Caco-2 (cell line): ENCODE measurements at places on chromosomes 7 and 10. TPM values are rescaled to one million over a fixed set of nuclear protein-coding genes. Genes with fewer than 3 reads are reported as not detected.
A peak's percentile ranks its signal among the peaks of the same experiment; 100 is the strongest.

- no peak overlapping the region for H3K27ac ChIP-seq
- peaks cover 15% of the 10 kb centered on the region; the same call in 1 of the 2 replicates for H3K4me1 ChIP-seq
- no peaks in the 10 kb centered on the region; the same call in none of the 2 replicates for H3K36me3 ChIP-seq
Measured at GRCh38 chr7:77747718-77748117, 50.5 kb downstream of the TMEM60 start.

GRCh38 chr10:49643241-49644034, 29.6 kb downstream of the CHAT start:
- H3K4me3 ChIP-seq, result no peak overlapping the region
- H3K36me3 ChIP-seq, result no peaks in the 10 kb centered on the region

Gene UBTD1
- 11.4 and 11.7 TPM in 2 replicates for total RNA-seq

GRCh38 chr7:112056409-112056808, 149.8 kb downstream of the DOCK4 start:
- H3K4me3 ChIP-seq, result no peak overlapping the region
- no peaks in the 10 kb centered on the region for H3K27me3 ChIP-seq
- no peak overlapping the region for H3K27ac ChIP-seq
- no peaks in the 10 kb centered on the region for H3K36me3 ChIP-seq
- DNase-seq, result peak; percentile 12

- no peak overlapping the region for H3K4me3 ChIP-seq
- H3K27ac ChIP-seq, result no peak overlapping the region
- no peaks in the 10 kb centered on the region for H3K27me3 ChIP-seq
- no peaks in the 10 kb centered on the region for H3K4me1 ChIP-seq
- no peak for DNase-seq
Measured at GRCh38 chr10:95729323-95730055, 26.5 kb upstream of the ENTPD1 start.

DNA sequence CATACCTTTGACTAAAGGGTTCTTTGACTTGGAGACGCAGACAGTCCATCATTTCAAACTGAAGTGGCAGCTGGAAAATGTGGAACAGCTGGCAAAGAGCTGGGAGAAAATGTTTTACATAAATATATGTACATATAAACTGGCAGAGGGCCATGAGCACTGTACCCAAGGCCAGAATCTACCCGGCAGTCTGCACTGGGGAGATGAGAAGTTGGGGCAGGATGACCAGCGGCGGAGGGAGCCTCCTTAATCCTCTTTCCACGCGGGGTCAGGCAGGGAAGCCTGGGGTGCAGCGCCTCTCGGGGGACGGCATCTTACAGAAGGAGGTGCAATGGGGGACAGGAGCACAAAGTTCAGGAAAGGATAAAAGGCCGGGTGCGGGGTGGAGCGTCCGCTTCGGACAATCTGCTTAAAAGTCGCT, 1.3 kb downstream of the GLI3 start:
- H3K4me3 ChIP-seq, result no peak overlapping the region
- H3K27me3 ChIP-seq, result no peaks in the 10 kb centered on the region; the same call in none of the 2 replicates
- no peak overlapping the region for H3K27ac ChIP-seq
- no peaks in the 10 kb centered on the region for H3K36me3 ChIP-seq
- no peak for DNase-seq

Gene GNAT3
- not detected in 2 replicates for total RNA-seq

Gene CDHR1
- total RNA-seq, result 0.21 TPM in 1 of 2 replicates, not detected in the other

DNA sequence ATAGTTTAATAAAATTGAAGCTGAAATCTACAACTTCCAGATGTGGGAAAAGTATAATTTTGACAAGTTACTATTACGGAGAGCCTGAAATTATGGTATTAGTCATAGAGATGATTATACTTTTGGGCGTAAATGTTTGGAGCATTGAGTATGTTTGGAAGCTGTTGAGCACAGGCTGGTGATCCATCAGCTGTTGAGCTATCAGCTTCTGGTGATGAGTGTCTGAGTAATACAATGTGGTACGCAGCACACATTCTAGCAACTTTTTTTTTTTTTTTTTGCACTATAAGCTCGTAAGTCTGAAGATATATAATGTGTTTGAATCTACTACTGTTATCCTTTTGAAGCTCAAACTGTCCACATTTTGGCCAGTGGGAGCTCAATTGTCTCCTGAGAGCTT, 123.4 kb downstream of the ATE1 start:
- H3K36me3 ChIP-seq, result no peaks in the 10 kb centered on the region
- H3K4me1 ChIP-seq, result peaks cover 10% of the 10 kb centered on the region; the same call in 1 of the 2 replicates
- H3K27me3 ChIP-seq, result no peaks in the 10 kb centered on the region
- no peak overlapping the region for H3K4me3 ChIP-seq
- no peak overlapping the region for H3K27ac ChIP-seq

DNA sequence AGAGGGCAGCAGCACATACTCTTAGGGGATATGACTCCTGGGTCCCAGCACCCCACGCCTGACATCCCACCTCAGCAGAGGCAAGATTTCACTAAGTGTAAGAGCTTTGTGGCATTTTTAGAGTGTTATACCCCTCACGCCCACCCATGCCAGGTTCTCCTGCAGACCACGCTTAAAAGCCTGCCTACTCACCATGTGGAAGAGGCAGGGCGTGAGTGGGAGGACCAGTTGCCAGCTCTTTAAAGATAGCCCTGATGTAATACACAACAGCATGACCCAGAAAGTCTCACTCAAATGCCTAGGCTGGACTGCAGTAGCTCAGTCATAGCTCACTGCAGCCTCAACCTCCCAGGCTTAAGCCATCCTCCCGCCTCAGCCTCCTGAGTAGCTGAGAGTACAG, 44.4 kb upstream of the CELF2 start:
- no peaks in the 10 kb centered on the region; the same call in 1 of the 2 replicates for H3K27me3 ChIP-seq
- no peak overlapping the region for H3K4me3 ChIP-seq
- DNase-seq, result no peak
- no peaks in the 10 kb centered on the region for H3K4me1 ChIP-seq

Gene PDSS1
- 22.4 and 24.9 TPM in 2 replicates for total RNA-seq

GRCh38 chr10:112875476-112876267, 74.4 kb upstream of the TCF7L2 start:
- peaks cover 12% of the 10 kb centered on the region; the same call in 1 of the 2 replicates for H3K4me1 ChIP-seq
- no peak overlapping the region for H3K27ac ChIP-seq
- no peak overlapping the region for H3K4me3 ChIP-seq
- DNase-seq, result peak; percentile 9
- no peaks in the 10 kb centered on the region for H3K36me3 ChIP-seq
- H3K27me3 ChIP-seq, result no peaks in the 10 kb centered on the region

DNA sequence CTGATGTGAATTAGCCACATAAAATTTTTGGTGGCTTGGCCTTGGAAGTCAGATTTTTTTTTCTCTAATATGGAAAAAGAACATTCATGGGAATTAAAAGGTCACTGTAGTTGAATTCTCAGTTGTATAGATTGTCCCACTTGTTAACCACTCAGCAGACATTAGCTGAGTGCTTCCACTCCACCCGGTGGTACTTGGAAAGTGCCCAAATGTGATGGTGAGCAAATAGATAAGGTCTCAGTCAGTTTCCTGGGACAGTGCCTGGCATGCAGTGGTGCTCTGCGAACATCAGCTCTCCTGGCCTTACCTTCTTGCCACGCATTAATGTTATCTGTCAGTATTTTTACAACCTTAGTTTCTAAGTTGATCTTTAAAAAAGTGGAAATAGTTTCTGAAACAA, 1.4 kb downstream of the ATP5F1C start:
- no peaks in the 10 kb centered on the region for H3K27me3 ChIP-seq
- peak overlapping the region; percentile 100 for H3K4me3 ChIP-seq
- H3K27ac ChIP-seq, result no peak overlapping the region
- H3K4me1 ChIP-seq, result peaks cover 8% of the 10 kb centered on the region; the same call in 1 of the 2 replicates
- H3K36me3 ChIP-seq, result no peaks in the 10 kb centered on the region

DNA sequence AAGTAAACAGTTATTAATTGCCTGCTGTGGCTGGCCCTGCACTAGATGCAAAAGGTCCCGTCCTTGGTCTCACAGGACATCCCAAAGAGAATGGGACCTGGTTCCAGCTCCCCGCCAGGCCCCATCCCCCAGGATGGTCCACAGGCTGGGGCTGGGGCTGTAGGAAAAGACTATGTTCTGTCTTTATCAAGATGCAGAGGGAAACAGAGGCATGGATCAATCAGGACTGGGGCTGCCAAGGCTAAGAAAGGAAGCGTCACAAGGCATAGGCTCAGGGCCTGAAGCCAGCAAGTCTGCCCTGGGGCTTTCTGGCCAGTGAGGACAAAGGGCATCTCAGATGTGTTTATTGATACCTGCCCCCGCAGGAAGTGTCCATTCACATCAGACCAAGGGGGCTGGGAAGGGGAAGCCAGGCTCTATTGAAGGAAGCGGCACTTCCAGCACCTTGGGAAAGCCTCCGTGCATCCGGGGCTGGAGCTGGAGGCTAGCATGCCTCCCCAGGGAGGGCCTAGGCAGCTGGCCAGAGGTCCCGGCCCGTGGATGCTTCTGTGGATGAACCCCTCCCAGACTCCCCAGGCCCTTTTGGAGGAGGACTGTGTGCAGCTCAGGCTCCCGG, 5.8 kb downstream of the VSIR start:
- H3K4me3 ChIP-seq, result no peak overlapping the region
- peaks cover 70% of the 10 kb centered on the region for H3K4me1 ChIP-seq
- no peaks in the 10 kb centered on the region; the same call in 1 of the 2 replicates for H3K36me3 ChIP-seq
- H3K27me3 ChIP-seq, result no peaks in the 10 kb centered on the region
- peak overlapping the region; percentile 98 for H3K27ac ChIP-seq

DNA sequence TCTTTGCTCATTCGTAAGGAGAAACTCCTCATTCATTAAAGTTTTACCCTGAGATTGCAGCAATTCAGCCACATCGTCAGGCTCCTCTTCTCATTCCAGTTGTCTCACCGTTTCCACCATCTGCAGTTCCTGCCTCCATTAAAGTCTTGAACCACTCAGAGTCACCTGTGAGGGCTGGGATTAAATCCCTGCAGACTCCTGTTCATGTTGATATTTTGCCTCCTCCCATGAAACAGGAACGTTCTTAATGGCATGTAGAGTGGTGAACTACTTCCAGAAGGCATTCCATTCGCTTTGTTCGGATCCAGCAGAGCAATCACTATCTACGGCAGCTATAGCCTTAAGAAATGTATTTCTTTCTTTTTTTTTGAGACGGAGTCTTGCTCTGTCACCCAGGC, 96.5 kb upstream of the FAM20C start:
- no peak overlapping the region for H3K4me3 ChIP-seq
- no peaks in the 10 kb centered on the region for H3K4me1 ChIP-seq
- H3K27me3 ChIP-seq, result no peaks in the 10 kb centered on the region; the same call in 1 of the 2 replicates
- DNase-seq, result no peak
- no peak overlapping the region for H3K27ac ChIP-seq
- no peaks in the 10 kb centered on the region for H3K36me3 ChIP-seq

DNA sequence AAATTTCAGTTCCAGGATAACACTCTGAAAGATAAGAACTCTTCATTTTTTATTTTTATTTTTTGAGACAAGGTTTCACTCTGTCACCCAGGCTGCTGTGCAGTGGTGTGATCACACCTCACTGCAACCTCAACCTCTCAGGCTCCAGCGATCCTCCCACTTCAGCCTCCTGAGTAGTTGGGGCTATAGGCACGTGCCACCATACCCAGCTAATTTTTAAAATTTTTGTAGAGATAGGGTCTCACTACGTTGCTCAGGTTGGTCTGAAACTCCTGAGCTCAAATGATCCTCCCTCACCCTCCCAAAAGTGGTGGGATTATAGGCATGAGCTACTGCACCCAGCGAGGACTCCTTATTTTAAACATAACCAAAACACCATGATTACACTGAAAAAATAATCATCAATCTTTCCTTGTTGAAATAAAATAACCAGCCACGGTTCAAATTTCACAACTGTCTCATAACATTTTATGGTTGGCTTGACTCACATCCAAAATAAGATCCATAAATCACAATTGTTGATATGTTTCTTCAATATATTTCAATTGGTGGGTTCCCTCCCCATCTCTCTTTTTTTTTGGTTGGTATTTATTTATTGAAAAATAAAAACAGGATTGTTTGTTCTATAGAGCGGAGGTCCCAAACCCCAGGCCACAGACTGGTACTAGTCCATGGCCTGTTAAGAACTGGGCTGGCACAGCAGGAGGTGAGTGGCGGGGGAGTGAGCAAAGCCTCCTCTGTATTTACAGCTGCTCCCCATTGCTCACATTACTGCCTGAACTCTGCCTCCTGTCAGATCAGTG, 60.1 kb upstream of the FAM171A1 start:
- no peaks in the 10 kb centered on the region for H3K27me3 ChIP-seq
- no peaks in the 10 kb centered on the region for H3K36me3 ChIP-seq
- H3K4me3 ChIP-seq, result no peak overlapping the region
- no peak for DNase-seq
- H3K27ac ChIP-seq, result no peak overlapping the region

Gene NPC1L1
- total RNA-seq, result 5.9 and 6.5 TPM in 2 replicates

DNA sequence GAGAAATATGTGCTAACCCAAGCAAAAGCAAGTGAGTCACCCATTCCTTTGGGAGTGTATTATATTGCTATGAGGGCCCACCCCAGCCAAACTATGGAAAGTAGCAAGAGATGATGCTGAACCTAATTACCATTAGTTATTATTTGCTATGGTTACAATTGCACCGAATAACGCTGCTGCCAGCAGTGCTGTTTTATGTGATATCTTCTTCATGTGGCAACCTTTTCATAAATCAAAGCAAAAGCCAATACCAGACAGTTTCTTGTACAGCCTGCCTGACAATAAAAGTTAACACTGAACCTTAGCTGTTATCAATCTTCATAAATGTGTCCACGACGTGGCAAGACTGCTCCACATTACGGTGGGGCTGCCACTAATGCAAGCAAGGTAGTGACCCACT, 241.7 kb upstream of the PLXNA4 start:
- no peak for DNase-seq
- H3K27me3 ChIP-seq, result no peaks in the 10 kb centered on the region
- H3K27ac ChIP-seq, result no peak overlapping the region
- H3K4me3 ChIP-seq, result no peak overlapping the region
- H3K4me1 ChIP-seq, result no peaks in the 10 kb centered on the region
- no peaks in the 10 kb centered on the region for H3K36me3 ChIP-seq

GRCh38 chr7:6491194-6491593, 43.4 kb upstream of the DAGLB start:
- no peaks in the 10 kb centered on the region for H3K36me3 ChIP-seq
- H3K4me1 ChIP-seq, result no peaks in the 10 kb centered on the region
- H3K4me3 ChIP-seq, result no peak overlapping the region
- H3K27me3 ChIP-seq, result no peaks in the 10 kb centered on the region
- no peak for DNase-seq
